ENCODE measurements at places on chromosomes 2 and 18.

- DNase-seq, result no peak
These were observed 36.2 kb downstream of the CAPN13 start for GRCh38 chr2:30770816-30771576.

DNA sequence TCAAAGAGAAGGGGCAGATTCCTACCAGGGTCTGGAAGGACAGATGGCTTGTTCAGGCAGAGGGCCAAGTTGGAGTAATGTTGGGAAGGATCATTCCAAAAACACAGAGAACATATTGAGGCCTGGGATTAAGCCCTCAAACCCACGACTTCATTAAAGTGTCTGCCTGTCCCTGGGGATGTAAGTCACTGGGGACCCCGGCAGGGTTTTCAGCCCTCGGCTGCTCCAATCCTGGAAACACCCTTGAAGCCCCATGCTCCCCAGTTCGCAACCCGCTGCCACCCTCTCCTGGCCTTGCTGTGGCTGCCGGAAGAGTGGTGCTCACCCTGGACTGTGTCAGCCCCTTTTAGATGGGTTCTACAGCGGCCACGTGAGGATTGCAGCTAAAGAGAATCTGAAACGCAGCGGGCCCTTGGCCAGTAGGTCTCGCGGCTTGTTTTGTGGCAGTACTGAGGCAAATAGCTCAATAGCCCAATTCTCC lies 79.9 kb downstream of the EPAS1 start:
- DNase-seq, result no peak

DNA sequence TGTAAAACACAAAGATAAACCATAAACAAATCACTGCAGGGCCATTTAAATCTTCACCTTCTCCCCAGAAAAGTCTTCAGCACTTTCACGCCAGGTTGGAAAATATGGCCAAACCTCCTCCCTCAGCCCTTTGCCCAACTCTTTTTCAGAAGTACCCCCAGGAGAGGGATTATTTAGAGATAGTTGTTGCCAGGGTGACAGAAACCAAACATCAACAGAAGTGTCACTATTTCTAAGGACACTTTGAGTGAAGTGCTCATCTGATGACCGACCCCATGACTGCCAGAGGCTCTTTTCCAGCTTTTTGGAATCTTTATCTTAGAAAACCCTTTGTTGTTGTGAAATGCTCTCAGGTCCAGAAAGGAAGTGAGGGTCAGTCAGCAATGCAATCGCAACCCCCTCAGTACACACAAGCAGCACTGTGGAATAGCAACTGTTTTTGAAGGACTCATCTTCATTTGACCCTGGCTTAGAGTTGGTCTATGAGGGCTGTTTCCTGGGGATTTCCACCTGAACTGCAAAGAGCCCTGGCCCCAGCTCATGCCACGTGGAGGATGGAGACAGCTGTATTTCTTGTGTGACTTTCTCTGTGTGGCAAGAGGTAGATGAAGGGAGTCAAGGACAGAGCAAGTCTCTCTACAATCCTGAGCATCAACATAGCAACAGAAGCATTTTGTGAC lies 114.0 kb upstream of the STON1 start:
- no peak for DNase-seq

DNA sequence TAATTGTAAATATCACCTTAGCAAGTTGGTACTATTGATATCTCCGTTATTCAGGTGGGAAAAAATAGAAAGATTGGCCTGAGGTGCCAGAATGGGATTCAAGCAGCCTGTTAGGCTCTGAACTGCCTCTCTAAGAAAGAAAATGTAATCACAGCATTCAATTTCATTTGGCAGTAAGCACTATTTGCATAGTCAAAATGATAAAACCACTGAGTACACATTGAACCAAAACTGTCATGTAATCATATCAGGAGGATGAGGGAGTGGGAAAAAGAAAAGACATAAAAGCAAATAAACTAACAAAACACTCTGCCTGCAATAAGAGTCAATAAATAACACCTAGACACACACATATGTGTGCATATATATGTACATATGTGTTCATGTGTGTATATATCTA lies 103.9 kb upstream of the TACR1 start:
- DNase-seq, result no peak

- no peak for DNase-seq
These were observed 235.6 kb downstream of the ALPK2 start for GRCh38 chr18:58393295-58393694.
